ENCODE measurements at places on chromosomes 2 and 18.

- no peak for DNase-seq
Measured at GRCh38 chr2:170163411-170164065, 14.4 kb upstream of the MYO3B start.

DNA sequence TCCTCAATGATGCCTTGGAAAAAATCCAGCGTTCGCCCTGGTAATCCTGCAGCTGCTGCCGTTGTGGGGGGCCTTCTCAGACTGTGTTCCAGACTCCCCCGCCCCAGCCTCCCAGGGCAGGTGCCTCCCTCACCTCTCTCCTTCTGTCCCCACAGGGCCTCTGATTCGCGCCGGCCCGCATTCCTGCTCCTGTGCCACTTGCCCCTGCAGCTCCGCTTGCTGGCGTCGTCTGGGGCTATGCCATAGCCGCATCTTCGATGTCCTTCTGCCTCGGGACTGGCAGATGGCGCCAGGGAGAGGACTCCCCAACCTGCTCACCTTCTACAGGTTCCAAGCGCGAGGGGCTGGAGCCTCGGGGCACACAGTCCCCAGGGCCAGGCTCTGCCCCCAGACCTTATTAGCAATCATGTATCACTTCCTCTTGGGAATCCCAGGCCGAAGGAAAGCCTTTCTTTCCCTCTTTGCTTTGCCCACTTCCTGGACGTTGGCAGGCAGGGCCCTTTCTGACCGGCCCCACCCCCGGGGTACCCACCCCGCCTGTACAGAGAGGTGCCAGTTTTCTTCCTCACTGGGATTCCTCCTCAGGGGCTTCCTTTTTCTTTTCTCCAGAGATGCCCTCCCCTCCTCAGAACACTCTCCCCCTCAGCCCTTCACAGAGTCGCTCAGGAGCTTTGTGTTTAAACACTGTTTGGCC, 4.4 kb downstream of the SPATA3 start:
- DNase-seq: no peak

GRCh38 chr18:23968638-23969604, 45.6 kb upstream of the TTC39C start:
- DNase-seq: no peak

GRCh38 chr2:187405921-187406320, 42.1 kb downstream of the CALCRL start:
- DNase-seq: no peak

- DNase-seq: no peak
Measured at GRCh38 chr2:40716879-40717278, 265.0 kb upstream of the SLC8A1 start.

DNA sequence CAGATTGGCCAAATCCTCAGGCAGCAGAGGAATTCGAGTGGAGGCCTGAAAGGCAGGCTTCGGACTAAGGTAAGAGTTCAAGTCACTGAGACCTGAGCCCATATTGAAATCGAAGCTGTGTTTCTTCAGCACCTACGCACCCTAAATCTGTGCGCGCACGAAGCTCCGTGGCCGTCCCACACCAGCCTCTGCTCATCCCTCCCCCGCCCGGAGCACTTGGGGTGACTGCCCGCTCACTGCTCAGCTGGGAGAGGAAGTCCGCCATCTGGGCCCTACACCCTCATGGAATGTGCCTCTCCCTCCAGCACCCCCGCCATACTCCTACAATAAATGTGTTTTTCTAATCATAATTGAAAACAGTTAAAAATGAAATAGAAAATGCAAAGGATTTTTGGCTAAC, 734.5 kb downstream of the GALR1 start:
- DNase-seq: no peak

DNA sequence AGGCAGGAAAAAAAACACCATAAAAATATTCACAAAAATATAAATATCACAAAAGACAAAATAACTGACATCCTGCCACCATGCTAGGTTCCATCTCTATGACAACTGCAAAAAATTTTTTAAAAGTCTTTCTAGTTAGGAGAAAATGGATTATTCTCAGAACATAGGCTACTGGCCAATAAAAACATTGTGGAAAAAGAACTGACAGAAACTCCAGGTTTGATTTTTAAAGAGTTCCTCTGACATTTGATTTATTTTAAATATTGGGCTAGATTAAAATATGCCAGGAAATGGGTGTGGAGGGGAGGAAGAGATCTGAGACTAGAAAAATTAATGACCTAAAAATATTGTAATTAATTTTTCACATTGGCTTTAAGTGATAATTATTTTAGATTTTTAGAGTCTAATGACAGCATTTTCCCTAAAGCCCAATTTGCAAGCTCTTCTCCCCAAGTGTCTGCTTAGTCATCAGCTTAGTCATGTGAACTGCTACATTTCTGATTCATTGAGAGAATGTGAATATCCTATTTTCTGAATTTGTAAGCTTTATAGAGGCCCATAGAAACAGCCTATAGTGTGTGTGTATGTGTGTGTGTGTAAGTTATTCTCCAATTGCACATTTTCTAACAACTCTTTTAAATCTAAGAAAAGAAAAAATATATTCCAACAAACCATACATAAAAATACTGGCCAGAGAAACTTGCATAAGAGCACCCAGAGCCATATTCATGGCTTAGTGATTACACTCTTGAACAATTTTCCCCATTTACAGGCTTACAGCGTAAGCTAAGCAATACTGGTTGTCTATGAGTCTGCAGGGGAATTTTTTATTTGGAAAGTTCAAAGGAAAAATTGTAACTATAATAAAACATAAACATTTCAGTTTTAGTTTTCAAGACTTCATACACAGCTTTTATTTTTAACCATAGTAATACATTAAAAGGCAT, 48.4 kb downstream of the TMEFF2 start:
- DNase-seq: no peak

DNA sequence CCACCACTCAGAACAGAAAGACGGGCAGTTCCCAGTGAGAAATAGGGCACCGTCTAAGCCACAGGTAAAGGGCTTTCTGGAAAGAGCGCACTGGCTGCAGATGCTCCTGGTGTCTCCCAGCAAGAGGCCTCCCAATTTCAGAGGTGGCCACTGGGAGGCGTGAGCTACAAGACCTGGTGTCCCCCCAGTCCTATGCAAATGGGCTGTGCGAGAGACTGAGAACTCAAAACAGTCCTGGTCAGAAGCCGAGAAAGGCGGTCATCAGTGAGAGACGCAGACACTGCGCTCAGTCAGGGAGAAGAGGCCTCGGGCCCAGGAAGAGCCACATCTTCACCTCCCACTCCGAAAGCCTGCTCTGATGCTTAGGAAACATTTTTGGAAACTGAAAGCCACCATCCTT, 179.5 kb downstream of the EIPR1 start:
- no peak for DNase-seq

DNA sequence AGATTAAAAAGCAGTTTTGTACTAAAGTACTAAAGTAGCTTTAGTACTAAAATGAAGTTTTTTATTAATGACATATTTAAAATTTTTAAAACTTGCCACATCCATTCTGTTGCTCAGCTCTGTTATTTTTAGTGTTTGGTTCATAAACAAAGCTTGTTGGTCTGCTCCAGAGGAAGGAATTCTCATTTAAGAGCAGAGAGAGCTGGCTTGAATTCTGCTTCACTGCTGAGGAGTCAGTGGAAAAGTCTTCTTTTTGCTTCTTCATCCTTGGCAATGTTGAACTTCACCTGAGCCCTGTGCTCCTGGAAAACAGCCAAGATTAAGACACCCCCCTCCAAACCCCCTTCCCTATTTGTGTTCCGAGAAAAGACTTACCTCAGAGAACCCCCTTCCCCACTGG, 40.6 kb downstream of the TMEM87B start:
- DNase-seq: no peak

DNA sequence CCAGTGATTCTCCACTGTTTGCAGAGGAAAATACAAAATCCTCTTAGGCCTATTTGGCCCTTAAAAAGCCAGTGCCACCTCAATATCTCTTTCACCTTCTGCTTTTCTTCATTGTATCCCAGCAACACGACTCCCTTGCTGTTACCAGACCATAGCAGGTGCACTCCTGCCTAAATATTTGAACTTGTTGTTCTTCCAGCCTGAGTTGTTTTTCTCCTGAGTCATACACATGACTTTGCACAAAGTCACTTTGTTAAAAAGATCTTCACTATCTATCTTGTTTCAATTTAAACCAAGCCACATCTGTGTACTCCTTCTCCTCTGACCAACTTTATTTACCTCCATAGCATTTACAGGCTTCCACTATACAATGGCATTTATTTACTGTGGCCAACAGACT, 103.6 kb downstream of the LRRTM4 start:
- DNase-seq: no peak
